ENCODE measurements at places on chromosomes 16 and 17.

DNA sequence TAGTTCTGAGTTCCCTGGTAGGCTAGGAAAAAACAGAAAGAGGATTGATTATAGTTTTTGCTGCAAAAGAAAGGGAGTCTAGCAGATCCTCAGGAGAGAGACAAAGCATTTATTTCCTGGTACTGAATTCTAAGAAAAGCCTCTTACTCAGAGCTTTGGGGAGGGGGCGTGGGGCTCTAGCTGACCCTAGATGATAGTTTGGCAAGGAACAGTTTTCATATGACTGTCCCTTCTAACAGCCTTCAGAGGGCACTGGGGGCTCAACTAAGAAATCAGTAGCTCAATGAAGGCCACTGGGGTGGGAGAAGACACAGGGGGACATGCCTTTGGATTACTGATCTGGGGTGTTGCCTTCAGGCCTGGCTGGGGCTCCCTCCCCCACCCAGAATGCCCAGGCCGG, 4.0 kb downstream of the CA7 start:
- DNase-seq: no peak

- no peak for DNase-seq
Measured at GRCh38 chr17:62618647-62619416, 8.6 kb upstream of the MRC2 start.

DNA sequence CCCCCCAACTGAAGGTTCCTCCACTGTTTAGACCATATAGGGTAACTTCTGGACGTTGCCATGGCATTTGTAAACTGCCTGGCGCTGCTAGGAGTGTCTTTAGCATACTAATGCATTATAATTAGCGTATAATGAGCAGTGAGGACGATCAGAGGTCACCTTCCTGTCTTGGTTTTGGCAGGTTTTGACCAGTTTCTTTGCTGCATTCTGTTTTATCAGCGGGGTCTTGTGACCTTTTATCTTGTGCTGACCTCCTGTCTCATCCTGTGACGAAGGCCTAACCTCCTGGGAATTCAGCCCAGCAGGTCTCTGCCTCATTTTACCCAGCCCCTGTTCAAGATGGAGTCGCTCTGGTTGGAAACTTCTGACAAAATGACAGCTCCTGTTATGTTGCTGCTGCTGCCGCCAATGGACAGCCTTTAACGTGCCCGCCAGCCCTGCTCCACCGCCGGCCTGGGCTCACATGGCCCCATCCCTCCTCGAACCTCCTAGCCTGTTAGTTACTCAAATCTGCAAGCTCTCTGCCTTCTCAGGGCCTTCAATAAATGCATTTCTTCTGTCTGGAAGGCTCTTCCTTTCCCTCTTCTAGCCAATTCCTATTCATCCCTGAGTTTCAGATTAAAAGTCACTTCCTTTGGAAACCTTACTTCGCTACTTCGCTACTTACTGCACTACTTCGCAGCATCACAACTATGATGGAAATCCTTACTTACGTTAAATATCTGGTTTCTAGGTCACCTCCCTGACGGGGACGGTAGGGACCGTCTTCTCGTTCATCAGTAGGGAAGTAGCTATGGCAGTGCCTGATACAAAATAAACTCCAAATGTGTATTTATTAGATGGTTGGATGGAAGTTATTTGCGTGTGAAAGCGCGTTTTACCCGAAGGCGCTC, 640 bp upstream of the NAGLU start:
- DNase-seq: no peak

- no peak for DNase-seq
Measured at GRCh38 chr16:68833251-68833650, 10.1 kb upstream of the TANGO6 start.

- no peak for DNase-seq
Measured at GRCh38 chr16:79672524-79672923, 72.0 kb upstream of the MAF start.

DNA sequence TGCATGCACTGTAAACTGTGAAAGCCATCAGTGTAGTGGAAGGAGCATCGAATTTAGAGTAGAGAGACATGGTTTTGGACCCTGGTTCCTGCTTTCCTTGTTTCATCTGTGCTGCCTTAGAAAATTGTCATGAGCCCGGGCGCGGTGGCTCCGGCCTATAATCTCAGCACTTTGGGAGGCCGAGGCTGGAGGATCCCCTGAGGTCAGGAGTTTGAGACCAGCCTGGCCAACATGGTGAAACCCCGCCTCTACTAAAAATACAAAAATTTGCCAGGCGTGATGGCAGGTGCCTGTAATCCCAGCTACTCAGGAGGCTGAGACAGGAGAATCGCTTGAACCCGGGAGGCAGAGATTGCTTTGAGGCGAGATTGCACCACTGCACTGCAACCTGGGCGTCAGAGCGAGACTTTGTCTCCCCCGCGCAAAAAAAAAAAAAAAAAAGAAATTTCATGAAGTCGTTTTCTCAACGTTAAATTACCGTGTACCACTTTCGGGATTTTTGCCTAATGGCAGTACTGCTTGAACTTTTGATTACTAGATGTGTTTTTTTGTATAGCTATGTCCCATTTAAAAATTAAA, 912 bp downstream of the COQ7 start:
- no peak for DNase-seq

DNA sequence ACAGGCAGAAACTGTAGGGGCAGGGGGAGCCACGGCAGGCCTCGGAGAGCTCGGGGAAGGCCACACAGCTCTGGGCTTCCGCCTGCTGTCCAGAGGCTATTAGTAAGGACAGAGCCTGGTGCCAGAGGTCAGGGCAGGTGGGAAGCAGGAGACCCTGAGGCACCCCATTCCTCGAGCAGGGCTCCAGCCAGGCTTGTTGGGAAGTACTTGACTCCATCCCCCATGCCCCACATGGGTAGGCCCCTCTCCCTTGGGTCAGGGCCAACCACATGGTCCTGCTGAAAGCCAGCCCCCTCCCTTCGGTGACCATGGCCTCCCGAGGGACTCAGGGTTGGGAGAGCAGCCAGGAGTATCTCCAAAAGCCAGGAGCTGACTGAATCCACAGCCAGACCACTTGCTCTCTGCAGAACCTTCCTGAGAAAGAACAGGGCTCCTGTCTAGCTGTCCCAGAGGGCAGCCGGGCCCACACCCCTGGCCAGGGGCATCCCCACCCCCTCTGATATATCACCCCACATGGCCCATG, 17.4 kb upstream of the MPRIP start:
- no peak for DNase-seq

DNA sequence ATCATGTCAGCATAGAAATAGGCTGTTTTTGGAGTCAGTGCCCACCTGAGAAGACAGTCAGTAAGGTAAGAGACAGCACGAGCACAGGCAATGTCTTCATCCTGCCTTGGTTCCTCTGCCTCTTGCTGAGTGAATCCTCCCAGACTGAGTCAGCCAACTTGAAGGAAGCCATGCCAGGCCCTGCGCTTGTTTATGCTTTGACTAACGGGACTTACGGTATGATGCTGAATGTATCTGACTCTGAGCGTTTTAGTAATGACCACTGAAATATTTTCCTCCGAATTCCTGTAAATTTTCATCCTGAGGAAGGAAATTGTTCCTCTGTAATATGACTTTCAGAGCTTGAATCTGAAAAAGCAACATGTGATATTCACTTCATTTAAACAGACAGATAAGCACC, 18.0 kb downstream of the C17orf67 start:
- DNase-seq: no peak

DNA sequence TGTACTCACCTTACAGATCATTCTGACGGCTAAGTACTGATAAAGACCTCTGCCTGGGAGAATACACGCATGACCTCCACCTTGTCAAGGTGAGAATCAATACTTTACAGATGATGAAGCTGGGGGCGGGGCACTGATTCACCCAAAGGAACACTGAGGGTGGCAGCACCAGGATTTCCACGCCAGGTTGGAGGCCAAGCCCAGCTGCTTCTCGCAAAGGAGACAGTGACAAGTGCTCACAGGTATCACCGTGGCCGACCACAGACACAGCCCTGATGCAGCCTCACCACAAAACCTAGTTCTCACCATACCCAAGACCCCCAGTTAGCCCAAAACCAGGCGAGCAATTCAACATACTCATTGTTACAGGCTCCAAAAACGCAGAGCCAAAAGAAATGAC, 434.2 kb downstream of the SOX9 start:
- DNase-seq: no peak

DNA sequence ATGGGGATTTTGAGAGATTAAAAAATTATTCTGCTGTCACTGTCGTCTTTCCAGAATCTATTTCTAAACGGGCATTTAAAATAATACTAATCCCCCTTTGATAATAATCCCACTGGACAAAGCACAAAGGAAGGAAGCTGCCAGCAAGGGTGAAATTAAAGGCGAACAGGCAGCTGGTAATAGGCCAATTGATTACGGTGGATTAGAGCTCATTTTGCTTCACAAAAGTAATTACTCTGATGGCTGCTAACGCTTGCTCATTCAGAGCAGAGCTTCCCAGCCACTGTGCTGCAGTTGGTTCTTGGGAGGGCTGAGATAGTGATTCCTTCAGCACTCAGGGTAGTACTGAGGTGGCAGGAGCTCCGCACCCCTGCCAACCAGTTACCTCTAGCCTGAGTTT, 205.7 kb downstream of the SNX29 start:
- DNase-seq: no peak

DNA sequence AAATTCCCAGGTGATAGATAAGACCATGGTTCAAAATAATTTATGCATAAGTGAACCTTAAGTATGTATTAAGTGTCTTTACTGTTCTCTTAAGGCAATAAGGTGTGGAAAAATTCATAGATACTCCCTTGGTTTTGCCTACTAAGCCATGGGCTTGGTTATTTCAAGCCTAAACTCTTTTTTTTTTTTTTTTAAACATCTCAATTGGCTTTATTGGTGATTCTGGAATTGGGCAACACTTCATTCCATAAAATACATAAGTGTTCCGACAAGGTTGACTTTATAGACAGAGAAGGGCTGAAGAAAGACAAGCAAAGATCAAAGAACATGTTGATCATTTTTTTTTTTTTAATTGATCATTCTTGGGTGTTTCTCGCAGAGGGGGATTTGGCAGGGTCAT, 73.5 kb downstream of the ESRP2 start:
- no peak for DNase-seq

DNA sequence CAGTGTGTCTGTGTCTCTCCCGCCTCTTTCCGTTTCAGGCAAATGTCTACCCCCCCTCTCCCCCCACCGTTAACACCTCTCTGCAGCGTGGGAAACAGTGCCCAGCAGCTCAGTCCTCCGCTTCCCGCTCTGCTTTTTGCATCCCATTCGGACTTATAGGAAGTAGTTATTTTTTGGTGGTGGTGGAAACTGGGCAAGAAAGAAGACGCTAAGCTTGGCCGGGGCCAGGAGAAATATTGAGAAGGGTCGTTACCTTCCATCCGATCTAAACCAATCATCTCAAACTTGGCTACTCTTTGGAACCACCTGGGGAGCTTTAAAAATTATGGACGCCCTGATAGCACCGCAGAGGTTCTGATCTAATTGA, 499 bp upstream of the HLF start:
- DNase-seq: no peak

DNA sequence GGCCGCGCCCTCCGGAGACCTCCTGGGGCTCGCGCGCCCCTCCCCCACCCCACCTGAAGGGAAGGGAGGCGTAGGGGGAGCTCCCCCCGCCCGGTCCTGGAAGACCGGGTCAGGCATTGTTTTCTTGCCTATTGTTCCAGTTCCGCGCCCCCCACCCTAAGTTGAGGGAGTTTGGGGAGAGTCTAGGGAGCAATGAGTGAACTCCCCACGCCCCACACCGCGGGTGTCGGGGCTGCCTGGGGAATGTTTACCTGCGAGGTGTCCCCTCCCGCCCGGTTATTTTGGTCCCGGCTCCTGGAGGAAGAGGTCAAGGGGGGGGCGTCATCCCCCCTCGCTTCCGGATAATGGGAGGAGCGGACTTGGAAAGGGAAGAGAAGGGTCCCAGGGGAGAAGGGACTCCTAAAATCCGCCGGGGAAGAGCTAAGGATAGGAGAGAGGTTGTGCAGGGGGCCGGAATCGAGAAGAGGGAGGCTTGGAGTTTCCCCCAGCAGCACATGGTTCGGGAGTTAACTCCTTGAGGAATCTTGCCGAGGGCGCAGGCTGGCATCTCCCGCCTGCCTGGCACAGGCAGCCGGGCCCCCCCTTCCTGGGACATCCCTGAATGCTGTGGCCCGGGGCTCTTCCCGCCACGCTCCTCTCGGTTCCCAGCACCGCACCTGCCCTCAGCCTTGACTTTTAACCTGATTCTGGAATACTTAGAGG, 881 bp downstream of the MLLT6 start:
- DNase-seq: peak; percentile 40

- DNase-seq: peak; percentile 86
Measured at GRCh38 chr17:61416540-61417363, 17.1 kb downstream of the TBX2 start.

GRCh38 chr17:18011286-18011685, 27.7 kb downstream of the ATPAF2 start:
- no peak for DNase-seq

DNA sequence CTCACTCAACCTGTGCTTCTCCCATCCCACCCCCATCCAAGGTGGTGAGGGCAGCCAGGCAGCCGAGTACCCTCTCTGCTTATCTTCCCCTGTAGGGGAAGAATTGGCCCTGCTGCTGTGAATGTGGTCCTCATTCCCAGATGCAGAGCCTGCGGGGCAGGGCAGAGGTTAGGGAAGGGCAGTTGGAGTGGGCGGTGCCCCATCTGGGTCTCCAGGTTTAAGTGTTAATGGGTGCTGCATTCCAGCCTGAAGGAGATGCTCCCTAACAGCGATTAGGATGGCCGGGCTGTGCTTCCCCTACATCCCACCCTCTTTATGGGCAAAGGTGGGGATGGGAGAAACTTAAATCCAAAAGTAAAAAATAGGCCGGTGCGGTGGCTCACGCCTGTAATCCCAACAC, 12.1 kb downstream of the TMEM95 start:
- no peak for DNase-seq

- no peak for DNase-seq
Measured at GRCh38 chr16:79212114-79212791, 388.3 kb downstream of the MAF start.

- DNase-seq: peak; percentile 60
Measured at GRCh38 chr16:84065536-84066132, 23.0 kb upstream of the SLC38A8 start.

GRCh38 chr16:55029509-55029908, 98.8 kb downstream of the IRX5 start:
- no peak for DNase-seq

DNA sequence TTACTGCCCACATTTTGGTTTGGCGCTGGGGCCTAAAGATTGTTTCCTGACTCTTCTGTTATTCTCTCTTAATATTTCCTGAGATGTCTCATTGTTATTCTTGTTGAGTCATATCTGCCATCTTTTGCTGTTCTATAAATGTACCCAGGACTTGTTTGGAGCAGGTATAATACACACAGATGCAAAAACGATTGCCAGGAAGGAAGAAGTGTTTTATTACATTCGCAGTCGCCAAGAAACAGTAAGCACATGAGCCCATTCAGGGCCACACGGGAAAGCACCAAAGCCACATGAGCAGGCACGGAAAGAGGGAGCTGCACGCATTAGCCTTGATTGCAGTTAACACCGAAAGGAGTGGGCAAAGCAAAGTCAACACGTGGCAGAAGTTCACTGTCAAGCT, 70.2 kb downstream of the ARHGAP44 start:
- no peak for DNase-seq

GRCh38 chr17:19265755-19266154, 28.6 kb downstream of the EPN2 start:
- DNase-seq: no peak
